ENCODE measurements at places on chromosomes 6 and 20.

- no peak for DNase-seq
These were observed 126.4 kb upstream of the CD93 start for GRCh38 chr20:23212464-23212995.

GRCh38 chr20:37980876-37981275, 52.4 kb downstream of the TTI1 start:
- DNase-seq, result no peak

- DNase-seq, result no peak
These were observed 197.3 kb downstream of the CLVS2 start for GRCh38 chr6:123193298-123193697.

DNA sequence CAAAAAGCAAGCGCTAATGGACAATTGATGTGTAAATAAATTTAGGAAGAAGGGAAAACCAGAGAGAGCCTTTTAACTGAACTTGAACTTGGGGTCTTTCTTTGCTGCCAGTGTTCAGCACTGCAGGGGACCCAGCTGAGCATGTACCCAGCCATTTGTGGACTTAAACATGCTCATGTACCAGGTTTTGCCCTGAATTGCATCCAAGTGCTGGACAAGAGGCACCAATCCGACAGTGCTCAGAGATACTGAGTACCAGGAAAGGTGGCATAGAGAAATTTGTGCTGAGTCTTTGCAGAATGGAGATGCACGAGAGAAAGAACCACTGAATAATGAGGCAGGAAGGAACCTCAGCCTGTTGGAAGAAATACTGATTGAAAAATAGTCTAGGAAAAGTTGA, 16.0 kb downstream of the AKAP12 start:
- no peak for DNase-seq

DNA sequence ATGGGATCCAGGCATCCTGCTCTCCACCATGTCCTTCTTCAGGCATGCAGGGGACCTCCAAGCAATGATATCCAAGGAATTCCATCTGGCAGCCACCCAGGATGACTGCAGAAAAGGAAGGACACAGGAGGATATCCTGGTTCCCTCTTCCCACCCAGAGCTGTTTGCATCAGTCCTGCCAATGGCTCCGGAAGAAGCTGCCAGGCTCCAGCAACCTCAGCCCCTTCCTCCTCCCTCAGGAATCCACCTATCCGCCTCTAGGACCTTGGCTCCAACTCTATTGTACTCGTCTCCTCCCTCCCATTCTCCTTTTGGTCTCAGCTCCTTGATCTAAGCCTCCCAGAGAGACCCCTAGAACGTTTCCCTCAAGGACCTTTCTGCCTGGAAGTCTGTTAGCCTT, 733 bp upstream of the PSORS1C2 start:
- peak; percentile 38 for DNase-seq

GRCh38 chr6:168774381-168774780, 333.4 kb downstream of the SMOC2 start:
- no peak for DNase-seq

DNA sequence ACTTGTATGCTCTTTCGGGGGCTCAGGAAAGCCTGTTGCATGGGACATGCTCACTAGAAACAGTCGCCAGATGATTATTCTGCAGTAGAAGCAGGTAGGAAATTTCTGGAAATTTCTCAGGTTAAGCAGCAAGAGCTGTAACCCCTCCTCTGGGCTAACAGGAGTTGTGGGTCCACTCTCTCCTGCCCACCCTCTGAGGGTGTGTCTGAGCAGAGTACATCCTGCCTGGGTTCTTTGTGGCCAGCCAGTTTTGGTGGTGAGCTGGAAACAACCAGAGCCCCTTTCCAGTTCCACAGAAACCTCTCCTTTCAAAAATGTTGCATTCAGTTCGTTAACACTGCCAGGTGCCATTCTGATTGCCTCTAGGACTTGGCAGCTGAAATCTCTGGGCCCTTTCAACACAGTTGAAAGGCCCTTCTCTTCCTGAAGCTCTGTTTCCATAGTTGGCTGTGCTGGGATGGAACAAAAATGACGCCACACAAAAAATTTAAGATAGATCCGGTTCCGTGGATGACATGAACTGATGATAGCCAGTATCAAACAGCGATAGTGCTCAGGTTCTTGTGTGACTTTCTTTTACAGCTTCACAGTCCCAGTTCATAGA, 38.5 kb downstream of the PLCG1 start:
- no peak for DNase-seq

GRCh38 chr6:145627451-145627850, 107.9 kb downstream of the EPM2A start:
- no peak for DNase-seq

DNA sequence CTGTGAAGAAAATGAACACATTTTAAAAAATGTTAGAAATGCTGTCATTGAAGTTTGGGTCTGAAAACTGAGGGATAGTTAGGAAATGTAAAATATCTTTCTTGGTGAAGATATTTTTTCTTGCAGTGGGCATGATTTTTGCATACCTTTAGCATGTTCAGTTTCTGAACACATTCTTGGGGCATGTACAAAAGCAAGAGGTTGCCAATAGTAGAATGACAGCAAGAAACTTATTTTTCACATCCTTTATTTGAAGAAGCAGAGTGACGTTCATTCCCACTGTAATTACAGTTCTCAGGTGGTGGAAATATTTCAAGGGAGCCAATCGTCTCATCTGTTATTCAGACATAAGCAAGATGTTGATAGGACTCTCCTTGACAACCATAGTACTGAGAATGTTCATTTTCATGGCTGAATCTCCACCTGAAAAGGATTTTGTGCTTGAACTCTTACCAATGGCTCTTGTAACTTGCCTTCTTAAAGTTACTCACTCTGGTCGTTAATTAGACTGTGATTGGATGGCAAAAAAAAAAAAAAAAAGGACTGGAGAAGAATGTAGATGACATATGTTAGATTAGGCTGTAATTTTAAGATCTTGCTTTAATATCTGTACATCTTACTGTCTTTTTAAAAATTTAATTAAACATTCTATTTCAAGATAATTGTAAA, 74.4 kb downstream of the DOK5 start:
- no peak for DNase-seq

DNA sequence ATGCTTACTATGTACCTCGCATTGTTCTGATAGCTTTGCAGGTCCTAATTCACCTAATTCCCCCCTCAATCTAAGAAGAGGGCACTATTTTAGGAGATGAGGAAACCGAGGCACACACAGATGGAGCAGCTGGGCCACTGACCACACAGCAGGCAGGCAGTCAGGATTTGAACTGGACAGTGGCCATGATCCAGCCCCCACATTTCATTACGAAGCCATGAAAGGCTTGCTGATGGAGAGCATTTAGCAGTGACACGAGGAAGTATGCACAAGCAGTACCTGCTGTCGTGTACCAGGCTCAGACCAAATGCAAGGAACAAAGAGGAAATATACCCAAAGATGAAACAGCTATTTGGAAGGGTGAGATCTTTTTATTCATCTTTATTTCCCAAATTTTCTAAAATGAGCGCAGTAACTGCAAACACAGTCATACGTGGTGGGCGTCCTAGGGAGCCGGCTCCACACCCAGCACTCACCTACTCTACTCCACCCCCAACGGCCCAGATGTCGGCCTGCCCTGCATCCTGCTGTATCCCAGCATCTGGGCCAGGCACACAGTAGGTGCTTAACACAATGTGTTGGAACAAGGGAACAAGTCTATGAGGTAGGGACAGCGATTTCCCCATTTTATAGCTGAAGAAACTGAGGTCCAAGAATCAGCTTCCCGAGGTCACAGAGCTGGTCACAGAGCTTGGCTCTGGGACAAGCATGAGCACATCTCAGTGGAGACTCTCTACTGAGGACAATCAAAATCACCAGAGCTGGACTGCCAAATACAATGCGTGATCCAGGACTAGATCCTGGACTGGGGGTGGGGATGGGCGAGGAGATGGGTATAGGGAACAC, 15.0 kb downstream of the PREX1 start:
- no peak for DNase-seq

GRCh38 chr20:58695084-58695722, 2.6 kb downstream of the NPEPL1 start:
- no peak for DNase-seq

DNA sequence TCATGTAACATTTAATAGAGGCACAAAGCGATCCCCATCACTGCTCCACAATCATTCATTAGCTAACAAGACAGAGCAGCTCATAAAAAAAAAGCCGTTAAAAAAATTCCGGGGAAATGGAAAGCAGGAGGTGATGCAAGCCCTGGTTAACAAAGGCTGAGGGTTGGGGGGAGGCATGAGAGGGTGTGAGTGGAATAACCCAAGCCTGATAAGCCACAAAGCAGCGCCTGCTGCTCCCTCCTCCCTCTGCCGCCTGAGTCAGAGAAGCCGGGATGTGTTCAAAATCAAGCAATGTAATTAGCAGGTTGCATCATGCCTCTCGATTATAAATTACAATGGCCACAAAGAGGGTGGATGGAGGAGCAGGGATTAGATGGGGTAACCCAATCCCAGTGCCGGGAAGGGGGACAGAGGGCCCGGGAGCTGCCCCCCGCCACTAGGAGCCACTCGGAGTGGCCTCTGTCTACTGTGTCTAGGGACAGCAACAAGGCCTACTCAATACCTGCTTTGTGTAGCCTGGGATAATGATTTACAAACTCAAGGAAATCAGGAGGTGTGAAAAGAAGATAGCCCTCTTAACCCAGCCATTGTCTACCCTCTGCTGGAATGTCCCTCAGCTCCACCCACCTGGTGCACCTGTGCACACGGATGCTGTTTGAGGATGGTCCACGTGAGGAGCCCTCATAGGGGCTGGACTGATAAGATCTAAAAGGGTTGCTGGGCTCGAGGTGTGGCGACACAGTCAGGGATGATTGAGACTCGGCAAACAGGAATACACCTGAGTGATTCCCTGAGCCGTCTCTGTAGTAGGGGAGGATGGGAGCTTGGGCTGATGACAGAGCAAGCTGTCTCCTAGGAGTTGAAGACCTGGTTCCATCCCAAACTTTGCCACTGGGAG, 156.9 kb downstream of the VEGFA start:
- DNase-seq, result no peak

DNA sequence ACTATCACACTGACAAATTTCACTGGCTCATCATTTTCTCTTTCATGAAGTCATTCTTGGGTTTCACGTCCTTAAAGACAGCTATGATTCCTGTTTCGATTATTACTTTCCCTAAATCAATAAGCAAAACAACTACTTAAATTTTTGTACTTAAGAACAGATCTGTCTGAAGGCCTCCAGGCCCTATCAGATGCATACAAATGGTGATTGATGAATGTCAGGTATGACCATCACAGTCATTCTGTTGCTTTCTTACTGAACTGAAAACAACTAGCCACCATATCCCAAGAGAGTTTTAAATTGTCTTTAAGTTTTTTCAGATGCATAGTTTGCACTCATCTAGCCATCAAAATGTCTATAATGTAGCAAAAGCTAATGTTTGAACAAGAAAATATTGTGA, 20.9 kb upstream of the HTR1E start:
- no peak for DNase-seq

DNA sequence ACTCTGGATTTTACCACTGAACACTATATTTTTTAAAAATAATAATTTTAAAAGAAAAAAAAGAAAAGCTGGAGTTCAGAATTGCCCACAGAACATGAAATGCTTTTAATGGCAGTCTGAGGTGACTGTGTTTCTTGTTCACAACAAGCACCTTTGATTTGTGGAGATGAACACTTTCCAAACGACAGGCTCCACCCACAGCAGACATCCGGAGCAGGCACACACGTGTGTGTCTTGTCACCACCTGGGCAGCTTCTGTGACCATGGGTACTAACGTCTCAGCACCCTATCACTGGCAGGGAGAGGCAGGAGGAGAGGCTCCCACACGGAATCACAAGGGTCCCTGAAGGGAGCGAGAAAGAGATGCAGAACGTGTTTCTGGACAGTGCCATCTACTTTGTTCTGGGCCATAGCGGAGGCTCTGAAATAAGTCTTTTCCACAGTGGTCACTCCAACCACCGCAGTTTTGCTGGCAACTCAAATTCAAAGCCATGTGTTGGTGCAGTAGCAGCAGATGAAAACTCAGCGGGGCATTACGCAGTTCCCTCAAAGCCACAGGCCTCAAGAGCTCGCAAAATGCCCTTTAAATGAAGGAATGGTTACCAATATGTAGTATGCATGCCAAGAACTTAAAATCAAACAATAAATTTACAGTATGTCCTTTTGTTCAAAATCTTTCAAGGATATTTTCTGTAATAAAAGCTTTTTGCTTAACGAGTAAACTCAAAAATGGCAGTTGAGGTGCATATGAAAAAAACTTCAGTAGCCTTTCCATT, 242.2 kb downstream of the FOXC1 start:
- DNase-seq, result no peak

DNA sequence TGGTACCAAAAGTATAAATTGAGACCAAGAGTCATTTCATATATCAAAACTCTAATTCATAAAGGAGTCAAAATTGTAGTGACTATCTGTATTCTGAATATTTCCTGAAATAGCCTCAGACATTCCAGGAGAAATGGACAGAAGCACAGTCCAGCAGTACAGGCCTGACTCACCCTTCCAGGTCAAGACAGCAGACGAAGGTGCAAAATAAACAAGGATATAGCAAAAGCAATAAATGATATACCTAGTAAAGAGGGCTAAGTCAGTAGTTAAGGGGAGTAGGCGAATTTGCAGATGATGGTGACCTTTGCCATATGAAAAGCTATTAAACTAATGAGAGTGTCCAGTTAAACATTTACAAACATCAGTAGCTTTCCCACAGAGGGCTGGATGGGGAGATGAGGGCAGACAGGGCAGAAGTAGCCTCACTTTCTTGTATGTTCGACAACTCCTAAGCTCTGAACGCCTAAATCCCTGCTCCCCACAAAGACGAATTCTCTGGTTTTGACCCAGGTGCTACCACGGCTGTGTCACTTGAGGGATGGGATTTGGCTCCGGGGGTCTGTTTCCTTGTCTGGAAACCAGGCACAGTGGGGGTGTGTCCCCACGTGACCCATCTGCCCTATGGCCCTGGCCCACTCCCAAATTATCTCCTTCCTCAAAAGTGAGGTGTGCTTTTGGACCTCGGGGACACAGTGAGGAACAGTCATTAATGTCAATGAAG, 3.6 kb upstream of the SLC52A3 start:
- DNase-seq, result no peak

GRCh38 chr20:6692566-6693173, 74.8 kb upstream of the BMP2 start:
- DNase-seq, result no peak

DNA sequence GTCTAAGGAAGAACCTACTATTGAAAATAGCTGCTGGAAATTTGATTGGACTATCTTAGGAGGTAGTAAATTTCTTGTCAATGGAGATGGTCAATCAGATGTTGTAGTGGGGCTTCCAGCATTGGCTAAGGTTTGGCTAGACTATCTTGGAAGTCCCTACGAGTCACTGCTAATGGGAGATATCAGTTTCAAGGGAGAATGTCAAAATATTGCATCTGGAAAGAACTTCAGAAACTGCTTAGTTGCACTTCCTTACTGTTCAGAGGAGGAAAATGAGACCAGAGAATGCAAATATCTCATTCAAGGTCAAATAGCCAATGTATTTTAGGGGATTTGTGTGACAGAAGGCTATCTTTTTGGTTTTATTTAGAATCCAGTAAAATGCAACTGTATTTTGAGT, 53.5 kb upstream of the CCN2 start:
- no peak for DNase-seq
